ENCODE measurements at places on chromosomes 1 and 21.

GRCh38 chr1:61647142-61647541 is 77.8 kb downstream of the TM2D1 start:
- DNase-seq, result no peak

DNA sequence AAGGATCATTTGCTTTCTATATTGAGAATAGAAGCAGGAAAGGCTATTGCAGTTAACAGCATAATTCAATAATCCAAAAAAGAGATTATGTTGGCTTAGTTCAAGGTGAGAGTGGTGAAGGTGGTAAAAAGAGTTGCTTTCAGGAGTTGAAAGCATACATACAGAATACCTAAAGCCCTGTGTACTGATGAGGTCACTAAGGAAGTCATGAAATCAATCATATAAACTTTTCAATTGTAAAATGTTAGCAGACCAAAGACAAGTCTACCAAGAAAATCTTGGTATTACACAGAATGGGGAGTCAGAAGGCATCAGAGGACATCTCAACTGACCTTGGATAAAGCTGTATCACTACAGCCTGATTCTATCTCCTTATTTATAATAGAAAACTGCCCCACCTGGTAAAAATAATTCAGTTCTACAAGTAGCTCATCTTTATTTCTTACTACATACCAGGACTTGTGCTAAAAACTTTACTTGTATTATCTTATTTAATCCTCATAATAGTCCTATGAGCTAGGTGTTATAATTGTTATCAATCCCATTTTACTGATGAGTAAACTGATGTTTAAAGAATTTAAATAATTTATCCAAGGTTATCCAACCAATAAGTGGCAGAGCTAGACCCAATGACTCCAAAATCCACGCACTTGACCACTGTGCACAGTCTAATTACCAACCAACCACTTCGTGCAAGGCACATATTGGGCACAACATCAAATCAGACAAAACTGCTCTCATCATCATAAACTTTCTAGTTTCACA is 40.9 kb downstream of the TUT4 start:
- no peak for DNase-seq

DNA sequence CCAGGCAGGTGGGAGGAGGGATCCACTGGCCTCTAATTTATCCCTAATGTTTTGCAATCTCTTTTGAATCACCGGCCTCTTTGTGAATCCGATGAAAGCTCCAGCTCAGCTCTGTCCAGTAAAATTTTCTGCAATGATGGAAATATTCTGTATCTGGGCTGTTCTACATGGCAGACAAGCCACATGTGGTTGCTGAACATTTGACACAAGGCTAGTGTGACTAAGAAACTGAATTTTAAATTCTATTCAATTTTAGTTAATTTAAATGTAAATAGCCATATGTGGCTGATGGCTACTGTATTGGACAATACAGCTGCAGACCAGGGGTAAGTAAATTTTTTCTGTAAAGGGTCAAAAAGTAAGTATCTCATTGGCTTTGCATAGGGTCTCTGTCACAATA is 135.1 kb downstream of the CSMD2 start:
- DNase-seq, result no peak

GRCh38 chr21:28793043-28793442 is 199.6 kb downstream of the LTN1 start:
- DNase-seq, result no peak

DNA sequence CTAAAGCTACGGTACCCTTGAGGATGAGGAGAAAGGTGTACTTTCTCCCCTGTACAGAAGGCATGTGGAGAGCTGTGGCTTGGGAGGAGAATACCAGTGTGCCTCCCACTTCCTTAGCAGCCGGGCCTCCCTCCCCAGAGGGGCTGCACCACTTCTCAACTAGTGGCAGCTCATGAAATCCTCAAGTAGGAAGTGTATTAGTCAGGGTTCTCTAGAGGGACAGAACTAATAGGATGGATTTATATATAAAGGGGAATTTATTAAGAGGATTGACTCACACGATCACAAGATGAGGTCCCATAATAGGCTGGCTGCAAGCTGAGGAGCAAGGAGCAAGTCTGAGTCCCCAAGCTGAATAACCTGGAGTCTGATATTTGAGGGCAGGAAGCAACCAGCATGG is 53.1 kb upstream of the PPP2R5A start:
- DNase-seq, result no peak

- no peak for DNase-seq
Measured at GRCh38 chr1:71964188-71964587, 318.2 kb downstream of the NEGR1 start.

DNA sequence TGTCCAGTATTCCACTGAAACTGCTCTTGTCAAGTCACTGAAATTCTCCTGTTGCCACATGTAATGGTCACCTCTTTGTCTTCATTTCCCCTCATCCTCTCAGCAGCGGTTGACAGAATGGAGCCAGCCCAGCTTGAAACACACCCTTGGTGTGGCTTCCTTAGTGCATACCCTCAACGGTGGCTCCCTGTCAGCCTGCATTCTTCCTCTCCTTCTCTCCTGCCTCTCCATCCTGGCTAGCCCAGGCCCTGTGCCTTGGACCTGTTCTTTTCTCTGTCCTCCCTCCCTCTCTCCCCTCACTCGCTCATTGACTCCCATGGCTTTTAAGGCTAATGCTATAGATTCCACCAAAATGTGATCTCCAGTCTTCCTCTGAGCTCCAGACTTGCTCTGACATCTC is 3.7 kb downstream of the FCMR start:
- no peak for DNase-seq

- DNase-seq, result no peak
Measured at GRCh38 chr1:236850077-236850979, 55.2 kb downstream of the MTR start.

GRCh38 chr1:9922342-9922741 is 12.3 kb upstream of the CTNNBIP1 start:
- DNase-seq, result no peak

DNA sequence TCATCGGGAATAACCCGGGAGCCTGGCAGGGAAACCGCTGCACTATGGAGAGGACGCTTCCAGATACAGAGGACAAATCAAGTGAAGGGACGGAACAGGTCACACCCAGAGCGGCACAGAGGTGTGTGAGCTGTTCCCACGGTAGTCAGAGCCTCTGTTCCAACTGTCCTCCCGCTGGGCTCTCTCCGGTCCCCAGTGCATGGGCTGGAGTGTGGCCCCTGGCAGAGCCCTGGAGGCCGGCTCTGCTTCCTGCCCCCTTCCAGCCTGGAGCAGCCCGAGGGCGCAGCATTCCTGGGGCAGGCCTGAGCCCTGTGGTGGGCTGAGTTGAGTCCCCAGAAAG is 11.9 kb upstream of the ZBTB21 start:
- no peak for DNase-seq

- DNase-seq, result no peak
Measured at GRCh38 chr21:36773117-36773516, 74.2 kb downstream of the SIM2 start.

DNA sequence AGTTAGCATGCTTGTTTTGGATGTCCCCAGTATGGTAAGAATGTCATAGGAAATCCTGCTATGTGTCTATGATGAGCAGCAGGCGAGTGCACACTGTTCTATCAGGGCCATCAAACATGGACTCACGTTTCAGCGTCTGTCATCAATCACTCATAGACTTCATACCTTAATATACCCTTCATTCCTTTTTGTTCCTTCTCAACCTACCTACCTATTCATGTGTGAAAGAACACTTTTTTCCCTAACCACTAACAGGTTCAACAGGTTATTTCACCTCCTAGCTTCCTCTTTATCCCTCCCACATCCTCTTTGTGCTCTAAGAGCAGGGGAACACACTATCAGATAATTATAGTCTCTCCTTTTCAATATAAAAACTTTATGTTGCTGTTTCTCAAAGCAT is 300.6 kb downstream of the TM2D1 start:
- DNase-seq, result no peak

All from C1 segment of cervical spinal cord (tissue), 14 donors.